GM23338 (cell line): ENCODE measurements at places on chromosomes 7 and 10.

DNA sequence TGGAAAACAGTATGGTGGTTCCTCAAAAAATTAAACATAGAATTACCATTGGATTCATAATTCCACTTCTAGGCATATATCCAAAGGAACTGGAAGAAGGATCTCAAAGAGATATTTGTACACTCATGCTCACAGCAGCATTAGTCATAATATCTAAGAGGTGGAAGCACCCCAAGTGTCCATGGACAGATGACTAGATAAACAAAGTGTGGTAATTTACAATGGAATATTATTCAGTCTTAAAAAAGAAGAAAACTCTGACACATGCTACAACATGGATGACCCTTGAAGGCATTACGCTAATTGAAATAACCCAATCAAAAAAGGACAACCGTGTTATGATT is 594.2 kb downstream of the KCNMA1 start:
- no peak for DNase-seq
- H3K27me3 ChIP-seq, result no peaks in the 10 kb centered on the region
- H3K27ac ChIP-seq, result no peak overlapping the region
- no peak overlapping the region for H3K4me3 ChIP-seq

GRCh38 chr7:47088329-47089067 is 493.4 kb downstream of the TNS3 start:
- no peak overlapping the region for H3K27ac ChIP-seq
- no peaks in the 10 kb centered on the region for H3K4me1 ChIP-seq
- no peak overlapping the region for H3K4me3 ChIP-seq
- DNase-seq, result peak; percentile 86
- H3K27me3 ChIP-seq, result no peaks in the 10 kb centered on the region
- no peaks in the 10 kb centered on the region for H3K36me3 ChIP-seq

GRCh38 chr7:6273380-6273837 is 985 bp upstream of the CYTH3 start:
- no peak for DNase-seq
- peaks cover 15% of the 10 kb centered on the region for H3K27me3 ChIP-seq
- peak overlapping the region; percentile 59 for H3K4me3 ChIP-seq
- peaks cover 14% of the 10 kb centered on the region for H3K4me1 ChIP-seq
- H3K27ac ChIP-seq, result no peak overlapping the region

DNA sequence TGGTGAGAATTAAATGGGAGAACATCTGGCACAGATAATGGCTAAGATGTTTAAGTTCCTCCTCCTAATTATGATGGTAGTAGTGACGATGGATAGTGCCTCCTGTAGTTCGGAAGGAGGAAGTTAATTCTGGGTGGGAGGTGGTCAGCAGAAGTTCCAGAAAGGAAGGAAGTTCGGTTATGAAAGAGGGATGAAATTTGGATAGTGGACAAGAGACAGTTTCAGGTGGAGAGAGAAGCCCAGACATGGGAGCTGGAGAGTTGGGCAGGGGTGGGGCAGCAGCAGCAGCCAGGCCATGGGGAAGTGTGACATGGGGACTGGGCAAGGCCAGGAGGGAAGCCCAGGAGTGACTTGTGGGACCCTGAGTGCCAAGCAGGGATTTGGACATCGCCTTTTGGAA is 99.5 kb downstream of the CCNY start:
- peaks cover 8% of the 10 kb centered on the region; the same call in 1 of the 2 replicates for H3K4me1 ChIP-seq
- DNase-seq, result no peak
- H3K27ac ChIP-seq, result no peak overlapping the region

DNA sequence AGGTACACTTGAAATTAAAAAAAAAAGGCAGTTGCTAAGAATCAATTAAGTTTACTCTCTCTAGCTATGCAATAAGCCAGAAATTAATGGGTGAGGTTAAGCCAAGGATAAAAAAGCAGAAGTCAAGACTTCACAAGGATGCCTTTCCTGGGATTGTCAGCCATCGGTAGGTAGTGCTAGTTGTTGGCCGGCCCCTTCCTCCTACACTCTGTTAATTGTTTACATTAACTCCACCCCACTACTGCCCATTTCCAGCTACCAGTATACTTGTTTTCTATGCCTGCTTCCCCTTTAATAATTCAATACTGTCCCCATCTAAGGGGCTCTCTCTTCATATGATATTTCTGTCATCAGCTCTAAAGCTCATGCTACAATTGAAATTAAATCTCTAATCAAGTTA is 461.0 kb downstream of the IPMK start:
- no peak overlapping the region for H3K27ac ChIP-seq
- H3K36me3 ChIP-seq, result no peaks in the 10 kb centered on the region
- H3K4me1 ChIP-seq, result peaks cover 17% of the 10 kb centered on the region
- DNase-seq, result no peak
- no peaks in the 10 kb centered on the region for H3K27me3 ChIP-seq

GRCh38 chr10:103284170-103284569 is 7.2 kb downstream of the INA start:
- peaks cover 21% of the 10 kb centered on the region for H3K4me1 ChIP-seq
- H3K27me3 ChIP-seq, result peaks cover 21% of the 10 kb centered on the region
